Stimulated activated CD4-positive, alpha-beta T cell treated with anti-CD3 and anti-CD28 coated beads, Interleukin-1b, Interleukin-23, amount 100 ng/mL, for 1 hour (primary cell): ENCODE measurements at places on chromosomes 4 and X.

GRCh38 chrX:113058634-113059033, 218.0 kb upstream of the AMOT start:
- DNase-seq = no peak

- no peak for DNase-seq
These were observed 985.4 kb upstream of the AGA start for GRCh38 chr4:178427663-178428062.

DNA sequence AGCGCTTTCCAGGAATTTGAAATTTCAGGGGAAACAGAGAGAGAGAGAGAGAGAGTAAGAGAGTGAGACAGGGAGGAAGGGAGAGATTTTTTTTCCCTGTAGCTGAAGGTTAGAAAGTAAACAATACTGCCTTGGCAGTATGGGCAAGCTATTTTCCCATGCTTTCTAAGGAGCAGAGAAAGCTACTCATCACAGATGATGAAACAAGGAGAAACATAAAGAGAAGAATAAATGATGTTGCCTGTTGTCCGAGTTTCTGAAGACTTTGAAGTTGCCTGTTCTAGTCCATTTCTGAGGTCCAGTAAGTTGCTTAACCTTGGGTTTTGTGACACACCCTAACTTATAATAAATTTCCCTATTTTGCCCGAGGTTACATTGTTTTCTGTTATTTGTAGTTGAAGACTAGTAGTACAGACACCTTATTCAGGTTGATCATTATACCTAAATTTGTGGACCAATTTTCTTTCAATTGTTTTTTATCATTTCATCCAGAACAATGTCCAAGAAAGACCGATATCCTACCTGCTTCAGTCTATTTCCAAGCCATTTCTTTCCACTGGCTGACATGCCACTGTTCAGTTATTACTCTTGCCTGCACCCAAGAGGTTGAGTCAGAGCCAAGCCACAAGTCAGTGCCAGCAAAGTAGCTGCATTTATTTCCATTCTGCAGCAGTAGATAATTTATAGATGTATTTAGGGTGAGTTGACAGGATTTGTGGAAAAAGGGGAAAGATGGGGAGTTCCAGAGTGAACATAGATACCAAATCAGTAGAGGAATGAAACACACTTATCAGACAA, 49.7 kb upstream of the SLC16A2 start:
- no peak for DNase-seq

DNA sequence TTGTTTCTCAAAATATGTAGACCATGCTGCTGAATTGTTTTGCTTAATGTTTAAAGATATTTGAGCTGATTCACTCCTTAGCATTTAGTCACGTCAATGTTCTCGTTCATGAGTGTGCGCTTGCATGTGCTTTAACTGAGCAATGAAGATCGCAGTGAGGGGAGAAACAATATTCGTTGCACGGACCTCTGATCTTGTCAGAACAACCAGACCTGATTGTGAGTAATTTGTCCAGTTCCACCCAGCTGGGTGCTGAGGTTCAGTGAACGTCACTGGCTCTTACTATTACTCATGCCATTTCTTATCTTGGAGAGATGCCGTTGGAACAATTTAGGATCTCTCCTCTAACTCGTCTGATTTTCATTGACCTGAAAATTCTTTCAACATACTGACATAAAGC, 15.0 kb upstream of the PRKX start:
- DNase-seq = no peak

- DNase-seq = no peak
These were observed 10.5 kb upstream of the PRSS48 start for GRCh38 chr4:151266497-151266896.

DNA sequence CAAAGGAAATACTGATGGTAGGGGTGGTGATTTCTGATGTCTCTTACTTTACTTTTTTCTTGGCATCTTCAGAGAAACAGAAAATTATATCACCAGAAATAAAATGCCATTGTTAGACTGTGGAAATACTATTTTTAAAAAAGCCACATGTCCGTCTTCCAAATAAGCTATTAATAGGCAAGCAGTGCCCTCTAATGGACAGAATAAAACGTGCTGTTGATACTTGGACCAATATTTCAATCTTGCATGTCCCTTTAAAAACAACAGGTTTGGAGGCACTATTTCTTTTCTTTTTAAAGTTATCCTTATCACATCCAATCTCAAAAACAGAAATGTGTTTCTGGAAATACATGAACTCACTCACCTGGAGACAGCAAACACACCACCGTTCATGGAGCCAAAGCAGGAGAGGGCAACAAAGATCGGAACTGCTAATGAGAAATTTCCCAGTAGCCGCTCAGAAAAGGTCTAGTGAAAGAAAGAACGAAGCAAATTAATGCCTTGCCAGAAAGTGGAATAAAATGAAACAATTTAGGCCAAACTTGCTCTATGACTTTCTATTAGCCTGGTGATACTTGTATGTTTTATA, 59.2 kb downstream of the SLC7A11 start:
- no peak for DNase-seq
